ENCODE measurements at places on chromosomes 2 and 18.

GRCh38 chr2:211996857-211997256 lies 541.7 kb downstream of the ERBB4 start:
- no peak for DNase-seq

- DNase-seq: no peak
These were observed 224.8 kb upstream of the ID2 start for GRCh38 chr2:8457092-8457481.

DNA sequence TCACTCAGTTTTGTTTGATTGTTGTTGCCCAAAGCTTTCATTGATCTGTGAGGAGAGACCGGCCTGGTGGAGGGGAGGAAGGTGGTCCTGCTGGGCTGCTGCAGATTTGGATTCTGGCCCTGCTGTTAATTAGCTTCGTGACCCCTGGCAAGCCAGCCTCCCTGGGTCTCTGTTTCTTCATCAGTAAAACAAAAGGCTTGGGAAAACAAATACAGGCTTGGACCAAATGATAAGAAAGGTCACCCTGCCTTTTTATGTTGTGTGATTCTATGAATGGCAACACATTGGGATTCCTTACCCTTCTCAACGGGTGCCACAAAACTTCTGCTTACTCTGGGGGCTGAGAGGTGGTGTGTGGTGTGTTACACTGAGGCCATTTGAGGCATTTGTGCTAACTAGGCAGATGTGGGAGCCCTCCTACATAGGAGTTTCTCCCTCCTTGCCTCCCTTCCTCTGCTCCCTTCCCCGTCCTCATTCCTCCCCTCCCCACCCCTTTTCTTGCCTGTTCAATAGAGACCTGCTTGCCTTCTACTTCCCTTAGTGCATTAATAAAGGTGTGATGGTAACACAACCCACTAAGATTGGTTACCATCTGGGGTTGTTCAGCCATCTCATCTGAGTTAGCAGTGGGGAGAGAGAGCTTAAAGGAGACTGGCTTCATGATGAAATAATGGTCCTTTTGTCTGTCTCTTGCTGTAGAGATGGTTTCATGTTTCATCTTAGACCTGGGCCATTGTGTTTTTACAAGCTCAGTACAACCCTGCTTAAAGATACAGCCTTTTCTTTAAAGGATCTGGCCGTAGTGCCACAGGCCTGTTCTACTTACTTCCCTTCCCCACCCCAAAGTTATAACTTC lies 96.2 kb downstream of the TANC1 start:
- DNase-seq: peak; percentile 41

DNA sequence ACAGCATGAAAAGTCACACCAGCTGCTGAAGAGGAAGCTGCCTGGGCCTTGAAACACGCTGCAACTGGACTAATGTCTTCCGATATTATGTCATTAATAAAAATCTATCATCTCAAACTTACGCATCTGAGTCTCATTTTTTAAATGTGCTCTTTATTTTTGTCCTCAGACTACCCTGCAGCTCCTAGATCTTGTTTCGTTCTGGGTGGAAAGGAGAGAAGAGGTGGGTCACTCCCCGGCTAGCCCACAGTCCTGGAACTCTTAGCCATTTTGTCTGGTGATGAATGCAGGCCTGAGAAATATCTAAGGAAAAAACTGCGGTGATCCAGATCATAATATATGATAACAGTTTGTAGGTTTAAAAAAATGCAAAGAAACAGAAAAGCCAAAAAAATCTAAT lies 73.3 kb downstream of the TXNL1 start:
- no peak for DNase-seq

DNA sequence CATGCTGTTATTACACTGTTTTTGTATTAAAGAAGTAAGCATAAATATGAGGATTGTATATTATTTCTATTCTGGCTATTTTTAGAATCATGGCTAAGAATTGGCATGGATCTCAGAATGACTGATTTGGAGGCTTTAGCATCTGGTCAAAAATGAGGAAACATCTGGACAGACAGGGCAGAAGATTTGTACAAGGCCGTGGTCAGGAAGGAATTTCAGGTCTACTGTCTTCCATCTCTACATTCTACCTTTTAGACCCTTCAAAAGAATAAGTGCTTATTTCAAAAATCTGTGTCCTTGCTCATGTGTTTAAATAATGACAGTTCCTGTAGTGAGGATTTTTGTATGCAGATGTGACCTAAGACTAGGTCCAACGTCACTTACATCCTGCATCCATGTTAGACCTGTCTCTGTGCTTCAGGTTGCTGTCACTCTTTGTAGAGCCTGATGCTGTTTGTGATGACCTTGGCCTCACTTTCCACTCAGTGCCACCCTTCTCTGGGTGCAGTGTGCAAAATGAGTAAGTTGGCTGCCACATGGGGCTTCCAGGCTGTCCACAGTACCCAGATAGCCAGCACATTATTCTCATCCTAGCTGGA lies 54.7 kb upstream of the B3GNT2 start:
- peak; percentile 17 for DNase-seq

GRCh38 chr2:203867561-203868200 lies at the start of gene CTLA4:
CTLA4 (plus strand) TSS chr2:203867771; CDS start chr2:203867943, 172 bp downstream.
- no peak for DNase-seq

DNA sequence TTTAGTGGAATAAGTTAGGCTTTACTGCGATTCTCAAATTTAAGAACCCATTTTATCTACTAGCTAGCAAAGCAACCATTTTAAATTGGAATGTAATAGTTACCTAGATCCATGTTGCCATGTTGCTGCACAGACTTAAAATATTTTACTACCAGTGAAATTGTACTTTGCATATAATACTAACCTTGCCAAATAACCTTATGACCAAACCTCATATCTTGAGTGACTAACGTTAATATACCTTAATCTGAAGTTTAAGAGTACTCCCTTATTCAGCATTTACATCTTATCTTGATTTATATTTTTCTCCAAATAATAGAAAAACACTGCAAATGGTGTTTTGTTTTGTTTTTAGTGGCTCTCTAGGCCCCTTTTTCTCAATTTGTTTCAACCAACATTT lies 50.3 kb upstream of the NAB1 start:
- DNase-seq: no peak

- no peak for DNase-seq
These were observed 3.9 kb downstream of the SKOR2 start for GRCh38 chr18:47247416-47248114.

DNA sequence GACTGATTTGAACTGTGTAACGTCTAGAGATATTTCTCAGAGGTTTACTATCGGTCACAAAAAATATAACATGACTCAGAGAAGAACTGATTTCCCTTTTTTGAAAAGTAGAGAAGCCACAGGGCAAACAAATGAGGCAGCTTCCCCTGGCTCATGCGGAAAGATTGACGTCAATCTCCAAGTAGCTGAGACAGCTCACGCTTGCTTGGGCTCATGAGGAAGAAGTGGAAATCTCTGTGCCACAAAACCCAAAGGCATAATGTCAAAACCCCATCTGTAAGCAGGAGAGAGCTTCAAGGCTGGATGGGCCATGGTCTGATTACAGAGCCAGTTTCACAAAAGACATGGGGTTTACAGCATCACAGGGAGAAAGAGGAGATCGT lies 188.1 kb downstream of the ARL4C start:
- peak; percentile 60 for DNase-seq

Data from AG10803 (cell line).